A172 (cell line): ENCODE measurements at places on chromosomes 11 and 22. TPM values are rescaled to one million over a fixed set of nuclear protein-coding genes. Genes with fewer than 3 reads are reported as not detected.

The GGT5 gene
- total RNA-seq: not detected in 2 replicates

DNA sequence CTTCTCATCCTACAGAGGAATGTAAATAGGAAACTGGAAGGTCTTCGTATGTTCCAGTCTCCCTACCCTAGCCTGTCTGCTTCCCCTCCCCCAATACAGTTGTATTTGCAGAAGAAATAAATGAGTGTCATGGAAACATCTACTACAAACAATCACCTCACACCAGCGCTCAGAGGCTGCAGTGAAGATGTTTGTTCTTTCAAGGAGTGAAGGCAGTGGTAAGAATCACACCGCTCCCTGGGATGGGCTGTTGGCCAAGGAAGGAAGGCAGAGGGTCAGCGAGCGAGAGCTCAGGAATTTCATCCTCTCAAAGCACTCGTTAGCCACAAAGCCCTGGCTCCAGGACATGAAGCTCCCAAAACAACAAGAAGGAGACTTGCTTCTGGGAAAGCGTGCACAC is 1.1 kb upstream of the IGSF9B start:
- no peak for DNase-seq

The TRIM49 gene
- total RNA-seq: not detected in 2 replicates

GRCh38 chr11:41612415-41612814 is 153.0 kb upstream of the LRRC4C start:
- no peak for DNase-seq

The PLAAT3 gene
- total RNA-seq: 45.4 and 60.1 TPM in 2 replicates

The MMP12 gene
- total RNA-seq: 0.10 TPM in 2 replicates

DNA sequence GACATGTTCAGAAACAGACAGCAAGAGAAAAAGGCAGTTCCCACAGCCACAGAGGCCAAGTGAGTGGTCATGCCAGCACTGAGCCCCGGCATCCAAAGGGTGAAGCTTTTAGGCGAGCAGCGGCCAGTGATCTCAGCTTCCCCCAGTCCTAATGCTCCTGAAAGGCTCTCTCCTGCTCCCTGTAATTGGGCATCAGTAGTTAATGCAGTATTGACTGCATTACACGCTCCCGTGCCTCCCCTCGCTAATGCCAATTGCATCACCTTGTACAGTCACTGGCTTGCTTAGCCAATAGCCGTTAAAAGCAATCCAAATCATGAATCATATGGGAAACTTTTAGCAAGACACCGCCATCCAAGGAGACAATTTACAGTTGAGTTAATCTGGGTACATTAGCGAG is 4.9 kb downstream of the LMO1 start:
- peak; percentile 47 for DNase-seq

- DNase-seq: peak; percentile 39
These were observed 16.0 kb downstream of the ZNRF3 start for GRCh38 chr22:28899199-28899853.

The TRIM49D1 gene
- not detected in 2 replicates for total RNA-seq

The SHISAL1 gene
- total RNA-seq: 2.6 and 3.1 TPM in 2 replicates

DNA sequence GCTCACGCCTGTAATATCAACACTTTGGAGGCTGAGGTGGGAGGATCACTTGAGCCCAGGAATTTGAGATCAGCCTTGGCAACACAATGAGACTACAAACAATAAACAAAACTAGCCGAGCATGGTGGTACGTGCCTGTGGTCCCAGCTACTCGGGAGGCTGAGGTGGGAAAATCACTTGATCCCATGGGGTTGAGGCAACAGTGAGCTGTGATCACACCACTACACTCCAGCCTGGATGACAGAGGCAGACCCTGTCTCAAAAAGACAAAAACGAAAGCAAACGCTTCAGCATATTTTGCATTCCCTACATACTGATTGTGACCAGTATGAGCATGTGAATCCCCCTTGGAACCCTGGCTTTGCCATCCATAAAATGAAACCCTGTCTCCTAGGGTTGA is 33.9 kb upstream of the MN1 start:
- no peak for DNase-seq

- DNase-seq: no peak
These were observed 1.3 kb downstream of the ACR start for GRCh38 chr22:50739279-50739691.

The NECTIN1 gene
- 2.9 and 3.0 TPM in 2 replicates for total RNA-seq

The SLC22A8 gene
- total RNA-seq: not detected in 2 replicates

DNA sequence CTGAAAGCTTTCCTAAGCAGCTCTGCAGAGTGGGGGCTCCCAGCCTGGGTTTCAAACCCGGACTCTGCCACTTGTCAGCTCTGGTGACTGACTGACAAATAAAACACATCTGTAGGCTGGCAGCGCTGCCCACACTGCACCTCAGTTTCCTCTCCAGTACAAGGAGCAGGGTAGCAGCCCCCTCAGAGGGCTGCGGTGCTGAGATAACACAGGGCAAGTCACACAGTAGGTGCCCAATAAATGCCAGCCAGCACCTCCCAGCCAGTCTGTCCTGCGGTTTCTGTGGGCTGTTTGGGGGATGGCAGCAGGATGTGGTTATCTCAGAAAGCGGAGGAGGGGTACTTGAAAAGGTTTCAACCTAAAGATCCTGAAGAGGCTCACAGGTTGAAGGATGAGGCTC is 1.5 kb downstream of the SYT12 start:
- DNase-seq: peak; percentile 81

- DNase-seq: no peak
These were observed 2.6 kb upstream of the INSC start for GRCh38 chr11:15112131-15112541.

DNA sequence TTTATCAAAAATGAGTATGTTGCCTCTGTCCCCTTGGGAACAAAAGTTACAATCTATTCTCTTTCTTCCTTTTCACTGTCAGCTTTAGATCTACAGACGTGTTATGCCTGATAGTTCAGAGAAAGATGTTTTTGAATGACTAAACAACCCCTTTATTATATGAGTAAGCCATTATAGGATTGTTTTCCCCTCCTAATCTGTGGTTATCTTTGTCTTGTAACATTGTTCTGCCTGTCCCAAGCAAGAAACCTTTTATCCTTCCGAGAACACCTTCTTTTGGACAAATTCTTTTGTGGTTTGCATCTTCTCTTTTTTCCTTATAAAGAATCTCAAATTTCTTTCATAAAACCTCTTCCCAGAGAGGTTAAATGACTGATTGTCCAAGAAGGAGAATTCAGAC is 208.4 kb downstream of the DDX10 start:
- DNase-seq: peak; percentile 44

The RFPL3 gene
- total RNA-seq: not detected in 2 replicates

DNA sequence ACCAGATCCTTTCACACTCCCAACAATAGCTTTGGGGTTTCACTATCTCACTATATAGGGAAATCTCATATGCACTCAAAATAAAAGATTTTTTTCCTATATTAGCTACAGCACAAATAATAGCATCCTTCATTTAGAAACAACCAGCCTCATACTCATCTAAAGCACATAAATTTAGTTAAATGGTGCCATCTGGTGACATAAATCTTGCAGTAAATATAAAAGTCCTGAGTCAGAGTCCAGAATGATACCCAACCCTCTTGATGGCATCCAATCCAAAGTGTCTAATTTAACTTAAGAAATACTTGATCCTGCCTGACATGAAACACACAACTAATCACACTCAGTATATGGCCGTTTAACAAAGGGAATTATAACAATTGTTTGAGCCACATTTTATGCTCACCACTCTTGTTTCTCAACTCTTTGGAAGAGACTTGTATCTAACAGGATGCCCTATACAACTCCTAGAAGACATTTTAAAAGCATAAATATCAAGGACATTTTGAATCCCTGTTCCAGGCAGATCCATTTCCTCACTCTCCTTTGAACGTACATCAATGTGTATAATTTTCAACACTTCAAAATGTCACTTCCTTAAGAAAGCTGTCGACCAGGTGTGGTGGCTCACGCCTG is 36.2 kb downstream of the DLG2 start:
- peak; percentile 69 for DNase-seq

- DNase-seq: no peak
These were observed 33.9 kb downstream of the ALX4 start for GRCh38 chr11:44275961-44276550.

The PRG2 gene
- not detected in 2 replicates for total RNA-seq

DNA sequence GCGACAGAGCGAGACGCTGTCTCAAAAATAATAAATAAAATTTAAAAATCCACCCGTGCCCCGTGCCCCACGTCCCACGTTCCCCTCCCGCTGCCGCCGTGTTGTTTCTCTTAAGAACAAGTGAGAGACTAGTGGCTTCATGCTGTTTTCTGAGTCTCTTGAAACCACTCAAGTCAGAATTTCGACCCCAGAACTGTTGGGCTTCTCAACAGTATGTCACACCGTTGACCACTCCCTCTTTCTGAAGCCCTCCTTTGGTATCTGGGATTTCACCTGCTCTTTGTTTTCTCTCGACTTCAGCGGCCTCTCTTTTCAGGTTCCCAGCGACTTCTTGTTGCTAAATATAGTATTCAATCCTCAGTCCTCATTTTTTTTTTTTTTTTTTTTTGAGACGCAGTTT is 974 bp downstream of the PPIL2 start:
- no peak for DNase-seq

- DNase-seq: no peak
These were observed 15.2 kb downstream of the KCNQ1OT1 start for GRCh38 chr11:2684581-2684980.

The TPBGL gene
- not detected in 2 replicates for total RNA-seq

GRCh38 chr11:19730373-19730772 is 17.7 kb downstream of the NAV2 start:
- DNase-seq: no peak

The MIAT gene
- 1.9 and 2.2 TPM in 2 replicates for total RNA-seq

DNA sequence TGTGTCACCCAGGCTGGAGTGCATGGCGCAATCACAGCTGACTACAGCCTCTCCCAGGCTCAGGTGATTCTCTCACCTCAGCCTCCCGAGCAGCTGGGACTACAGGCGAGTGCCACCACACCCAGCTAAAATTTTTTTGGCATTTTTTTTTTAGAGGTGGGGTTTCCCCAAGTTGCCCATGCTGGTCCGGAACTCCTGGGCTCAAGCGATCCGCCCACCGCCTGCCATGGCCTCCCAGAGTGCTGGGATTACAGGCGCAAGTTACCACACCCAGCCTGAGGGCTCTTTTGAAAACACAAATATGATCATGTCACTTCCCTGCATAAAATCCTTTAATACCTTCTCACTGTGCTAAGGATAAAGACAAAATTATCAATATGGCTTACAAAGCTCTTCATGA is 88.1 kb downstream of the MAML2 start:
- no peak for DNase-seq

The DGAT2 gene
- 15.2 and 15.9 TPM in 2 replicates for total RNA-seq

GRCh38 chr11:73614591-73614990 is 16.7 kb upstream of the FAM168A start:
- DNase-seq: no peak

DNA sequence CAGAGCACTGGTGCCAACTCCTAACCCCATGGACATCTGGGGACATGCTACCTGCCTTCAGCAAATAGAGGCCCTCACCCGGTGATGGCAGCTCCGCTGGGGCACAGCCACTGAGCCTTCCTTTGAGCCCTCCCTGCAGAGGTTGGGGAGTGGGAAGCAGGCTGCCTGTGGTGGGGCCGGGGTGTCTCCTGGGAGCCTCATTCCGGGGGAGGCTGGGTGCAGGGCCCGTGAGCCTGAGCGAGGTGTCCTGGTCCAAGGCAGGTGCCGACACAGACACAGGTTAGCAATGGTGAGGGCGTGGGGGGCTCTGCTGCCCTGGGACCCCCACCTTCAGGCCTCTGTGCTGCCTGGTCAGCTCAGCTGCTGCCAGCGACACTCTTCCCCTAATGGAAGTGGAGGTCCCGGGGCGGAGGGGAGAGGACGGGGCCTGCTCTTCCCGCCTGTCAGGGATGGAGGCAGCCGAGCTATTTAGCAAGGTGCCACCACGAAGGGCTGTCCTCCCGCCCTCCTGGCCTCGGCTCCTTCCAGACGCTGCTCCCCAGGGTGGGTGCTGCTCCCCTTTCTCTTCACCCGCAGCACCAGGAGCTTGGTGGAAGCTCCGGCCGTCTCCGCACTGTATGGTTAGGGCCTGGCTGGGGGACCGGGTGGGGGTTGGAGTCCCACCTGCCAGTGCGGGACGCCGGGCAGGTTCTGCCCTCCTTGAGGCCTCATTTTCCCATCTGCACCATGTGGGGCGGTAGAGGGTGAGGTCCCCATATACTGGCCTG is 11.2 kb downstream of the TSPAN4 start:
- no peak for DNase-seq

- no peak for DNase-seq
These were observed 86.7 kb downstream of the RPS6KA4 start for GRCh38 chr11:64445651-64446050.

GRCh38 chr11:95277868-95278267 is 46.9 kb upstream of the SESN3 start:
- no peak for DNase-seq
